ENCODE measurements at places on chromosomes 3 and 15.
A peak's percentile ranks its signal among the peaks of the same experiment; 100 is the strongest.

DNA sequence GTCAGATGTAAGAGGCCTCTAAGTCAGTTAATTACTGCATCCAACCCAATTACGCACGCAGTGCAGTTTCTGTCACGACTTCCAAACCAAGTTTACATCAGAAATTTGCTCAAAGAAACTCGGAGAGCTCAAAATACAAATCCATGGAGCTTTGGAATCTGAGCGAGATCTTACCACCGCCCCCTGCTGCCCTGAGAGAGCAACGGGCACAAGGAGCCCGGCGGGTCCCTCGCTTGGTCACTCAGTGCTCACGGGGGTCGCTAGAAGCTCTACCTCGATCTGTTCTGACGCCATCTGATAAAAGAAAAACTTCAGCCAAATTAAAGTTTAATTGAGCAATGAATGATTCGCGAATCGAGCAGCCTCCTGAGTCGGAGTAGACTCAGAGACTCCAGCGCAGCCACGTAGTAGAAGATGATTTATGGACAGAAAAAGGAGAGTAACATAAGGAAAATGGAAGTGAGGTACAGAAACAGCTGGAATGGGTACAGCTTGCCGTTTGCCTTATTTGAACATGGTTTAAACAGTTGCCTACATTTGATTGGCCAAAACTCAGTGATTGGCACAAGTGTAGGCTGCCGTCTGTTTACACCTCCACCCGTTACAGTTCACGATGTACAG lies 232.7 kb upstream of the ATP10A start:
- DNase-seq = no peak

DNA sequence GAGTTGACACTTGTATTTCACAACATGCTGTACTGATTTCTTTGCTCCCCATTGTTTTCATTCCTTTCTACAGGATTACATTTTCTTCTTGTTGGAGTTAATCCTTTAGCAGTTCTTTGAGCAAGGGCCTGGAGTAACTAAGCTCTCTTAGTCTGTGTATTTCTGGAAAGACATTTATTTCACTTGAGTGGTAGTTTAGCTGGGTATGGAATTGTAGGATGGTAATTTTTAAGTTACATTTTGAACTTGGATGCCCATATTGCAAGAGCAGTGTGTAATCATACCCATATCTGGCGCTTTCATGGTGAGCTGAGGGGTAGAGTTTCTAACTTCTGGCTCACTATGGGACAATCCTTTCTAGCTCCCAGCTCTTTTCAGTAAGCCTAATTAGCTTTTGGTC lies 74.6 kb downstream of the SLC6A11 start:
- DNase-seq = no peak

DNA sequence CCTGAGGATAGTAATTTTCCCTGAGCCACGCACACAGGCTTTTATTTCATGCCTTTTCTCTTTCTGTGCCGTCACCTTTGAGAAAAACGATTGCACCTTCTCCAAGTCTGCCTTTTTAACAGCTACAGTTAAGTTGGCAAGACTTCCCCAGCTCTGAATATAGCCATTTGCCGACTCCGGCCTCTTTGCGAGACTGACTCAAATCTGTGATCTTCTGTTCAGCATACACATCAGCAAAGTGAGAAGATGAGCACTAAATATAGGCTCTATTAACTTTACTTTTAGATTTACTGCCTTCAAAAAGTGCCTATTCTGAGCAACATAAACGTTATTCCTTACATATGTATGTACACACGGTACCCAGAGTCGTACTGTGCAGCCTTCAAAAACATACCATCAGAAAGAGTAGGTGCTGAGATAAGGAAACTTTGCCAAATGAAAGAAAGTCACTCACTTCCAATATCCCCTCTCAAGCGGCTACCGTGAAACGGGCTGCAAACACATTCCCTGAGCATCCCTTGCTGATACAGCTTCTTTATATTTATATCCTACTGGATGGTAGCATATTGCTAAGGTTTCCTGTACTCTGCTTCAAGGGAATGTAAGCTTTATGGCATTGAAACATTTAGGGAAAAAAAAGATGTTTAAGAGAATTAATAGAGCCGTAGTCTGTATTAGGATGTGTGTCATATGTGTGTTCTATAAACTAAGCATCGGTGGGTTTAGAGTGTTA lies 283.3 kb upstream of the TPRG1 start:
- no peak for DNase-seq

GRCh38 chr3:150519026-150519425 lies 27.3 kb downstream of the SERP1 start:
- no peak for DNase-seq

DNA sequence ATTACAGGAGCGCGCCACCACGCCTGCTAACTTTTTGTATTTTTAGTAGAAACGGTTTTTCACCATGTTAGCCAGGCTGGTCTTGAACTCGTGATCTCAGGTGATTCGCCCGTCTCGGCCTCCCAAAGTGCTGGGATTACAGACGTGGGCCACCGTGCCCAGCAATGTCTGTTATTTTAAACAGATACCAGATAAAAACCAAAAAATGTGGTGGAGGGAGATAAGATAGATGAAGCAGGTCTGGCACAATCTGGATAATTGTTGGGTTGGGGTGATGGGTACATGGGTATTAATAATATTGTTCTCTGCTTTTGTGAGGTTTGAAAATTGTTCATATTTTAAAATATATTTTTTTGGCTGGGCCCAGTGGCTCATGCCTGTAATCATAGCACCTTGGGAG lies 4.7 kb downstream of the RNF111 start:
- no peak for DNase-seq

DNA sequence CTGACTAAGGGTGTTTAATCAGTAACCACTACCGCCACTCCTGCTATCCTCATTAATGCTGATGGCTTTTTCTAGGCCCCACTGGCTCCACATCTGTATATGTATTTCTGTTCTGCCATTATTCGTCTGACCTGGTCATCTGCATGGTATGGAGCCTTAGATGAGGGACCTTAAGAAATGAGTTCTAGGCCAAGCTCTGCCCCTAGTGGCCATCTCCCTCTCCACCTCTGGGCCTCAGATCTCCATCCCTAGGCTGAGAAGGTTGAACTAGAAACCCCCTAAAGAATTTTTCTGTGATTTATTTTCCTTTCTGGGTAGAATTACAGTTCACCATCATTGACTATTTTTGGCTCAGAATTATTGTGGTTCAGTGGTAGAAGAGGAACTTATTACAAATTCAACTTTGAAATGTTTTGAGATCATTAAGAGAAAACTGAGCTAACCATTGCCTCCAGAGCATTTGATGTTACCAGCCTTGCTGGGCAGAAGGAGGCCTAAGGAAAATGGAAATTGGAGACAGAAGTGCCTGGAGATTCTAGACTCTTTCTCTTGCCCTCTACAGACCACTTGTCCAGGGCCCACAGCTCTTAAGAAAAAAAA lies 325.2 kb upstream of the NR2E3 start:
- no peak for DNase-seq

GRCh38 chr15:58147171-58147611 lies 9.0 kb downstream of the AQP9 start:
- DNase-seq = no peak

DNA sequence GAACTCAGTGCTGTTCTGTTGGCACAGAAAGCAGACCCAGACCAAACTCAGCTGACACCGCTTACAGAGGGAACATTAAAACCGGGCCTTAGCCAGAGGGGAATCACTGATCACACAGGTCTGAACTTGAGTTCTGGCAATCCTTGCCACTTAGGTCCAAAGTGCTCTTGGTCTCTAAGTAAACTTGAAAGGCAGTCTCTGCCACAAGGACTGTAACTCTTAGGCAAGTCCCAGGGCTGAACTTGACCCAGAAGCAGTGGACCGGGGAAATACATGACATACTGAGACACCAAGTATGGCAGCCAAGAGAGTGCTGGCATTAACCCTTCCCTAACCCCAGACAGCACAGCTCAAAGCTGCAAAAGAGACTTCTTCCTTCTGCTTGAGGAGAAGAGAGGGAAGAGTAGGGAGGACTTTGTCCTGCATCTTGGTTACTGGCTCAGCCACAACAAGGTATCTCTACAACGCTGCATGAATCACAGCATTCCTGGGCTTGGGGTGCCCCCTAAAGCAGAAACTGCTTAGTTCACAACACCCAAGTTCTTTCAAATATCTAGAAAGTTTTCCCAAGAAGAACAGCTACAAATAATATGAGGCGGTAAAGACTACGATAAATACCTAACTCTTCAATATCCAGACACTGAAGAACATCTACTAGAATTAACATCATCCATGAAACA lies 32.5 kb downstream of the NAALADL2 start:
- DNase-seq = no peak

DNA sequence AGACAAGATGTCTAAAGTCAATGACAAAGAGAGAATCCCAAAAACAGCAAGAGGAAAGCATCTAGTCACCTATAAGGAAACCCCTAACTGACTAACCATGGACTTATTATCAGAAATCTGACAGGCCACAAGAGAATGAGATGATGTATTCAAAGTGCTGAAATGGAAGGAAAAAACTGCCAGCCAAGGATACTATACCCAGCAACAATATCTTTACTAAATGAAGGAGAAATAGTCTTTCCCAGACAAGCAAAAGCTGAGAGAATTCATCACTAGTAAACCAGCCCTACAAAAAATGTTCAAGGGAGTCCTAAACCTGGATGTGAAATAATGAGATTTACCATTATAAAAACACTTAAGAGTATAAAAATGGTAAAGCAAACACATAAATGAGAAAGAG lies 128.0 kb downstream of the SATB1 start:
- DNase-seq = no peak

- no peak for DNase-seq
Observed at GRCh38 chr3:165884518-165884917, 47.3 kb upstream of the BCHE start.

- DNase-seq = no peak
Observed at GRCh38 chr3:11145888-11146287, 8.4 kb upstream of the HRH1 start.

DNA sequence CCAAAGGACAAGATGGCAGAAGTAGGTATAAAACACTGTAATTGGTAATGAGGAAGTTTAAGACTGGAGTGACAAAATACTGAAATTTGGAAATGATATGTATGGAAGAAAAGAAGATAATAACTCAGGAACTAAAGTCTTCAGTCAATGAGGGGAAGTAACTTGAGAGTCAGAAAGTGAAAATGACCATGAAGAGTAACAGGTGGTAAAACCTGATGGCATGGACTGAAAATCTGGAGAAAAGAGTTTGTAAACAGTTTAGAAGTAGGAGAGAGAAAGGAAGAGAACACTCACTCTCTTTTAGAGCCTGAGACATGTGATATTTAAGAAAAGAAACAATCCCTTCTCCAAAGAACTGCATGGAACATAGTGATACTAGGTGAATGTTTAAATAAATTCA lies 387.9 kb downstream of the PYDC2 start:
- DNase-seq = no peak

- DNase-seq = no peak
Observed at GRCh38 chr3:25423780-25424588, 4.1 kb upstream of the RARB start.

DNA sequence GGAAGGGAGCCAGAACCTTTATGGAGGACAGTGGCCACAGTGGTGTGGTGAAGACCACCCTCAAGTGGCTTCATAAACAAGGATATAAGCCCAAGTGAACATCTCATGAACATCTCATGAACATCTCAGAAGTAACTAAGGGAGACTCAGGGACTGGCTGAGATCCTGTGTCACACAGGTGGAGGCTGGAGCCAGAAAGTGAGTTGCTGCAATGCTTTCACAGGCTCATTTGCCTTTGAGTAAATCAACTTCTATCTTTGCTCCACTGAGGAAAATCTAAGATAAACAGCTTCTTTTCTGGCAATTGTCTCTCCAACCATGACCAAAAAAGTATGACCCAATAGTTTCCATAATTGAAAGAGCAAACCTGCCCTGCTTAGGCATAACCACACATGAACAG lies 152.9 kb downstream of the CADPS start:
- DNase-seq = no peak

DNA sequence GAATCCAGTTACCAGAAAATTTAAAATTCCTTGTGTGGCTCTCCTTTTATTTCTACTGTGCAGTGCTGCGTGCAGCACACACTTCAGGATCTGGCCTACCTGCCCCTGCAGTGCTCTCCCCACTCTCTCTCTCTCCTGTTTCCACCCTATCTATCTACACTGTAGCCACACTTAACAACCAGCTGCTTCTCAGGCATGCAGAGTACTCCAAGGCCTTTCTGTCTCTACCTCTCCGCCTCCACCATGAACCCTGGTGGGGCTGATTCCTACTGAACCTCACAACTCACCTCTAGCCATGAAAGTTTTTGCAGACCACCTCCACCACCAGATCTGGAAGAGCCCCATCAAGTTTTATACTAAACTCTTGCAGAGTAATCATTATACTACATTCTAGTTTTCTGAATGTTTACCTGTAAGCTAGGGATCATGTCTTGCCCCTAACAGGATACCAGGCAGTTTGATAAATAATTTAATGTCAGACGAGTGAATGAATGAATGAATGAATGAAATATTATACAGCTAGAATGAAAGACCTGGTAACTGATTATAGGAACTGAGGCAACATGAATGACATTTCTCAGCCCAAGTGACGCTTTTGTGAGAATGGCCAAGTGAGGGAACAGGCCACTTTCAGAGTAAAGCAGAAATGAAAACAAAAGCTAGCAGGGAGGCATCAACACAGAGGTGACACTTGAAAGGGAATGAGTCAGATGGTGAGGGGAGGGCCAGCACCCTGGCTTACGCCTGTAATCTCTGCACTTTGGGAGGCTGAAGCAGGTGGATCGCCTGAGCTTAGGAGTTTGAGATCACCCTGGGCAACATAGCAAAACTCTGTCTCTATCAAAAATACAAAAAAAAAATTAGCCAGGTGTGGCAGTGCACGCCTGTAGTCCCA lies 363.5 kb downstream of the FOXP1 start:
- DNase-seq = peak; percentile 50

DNA sequence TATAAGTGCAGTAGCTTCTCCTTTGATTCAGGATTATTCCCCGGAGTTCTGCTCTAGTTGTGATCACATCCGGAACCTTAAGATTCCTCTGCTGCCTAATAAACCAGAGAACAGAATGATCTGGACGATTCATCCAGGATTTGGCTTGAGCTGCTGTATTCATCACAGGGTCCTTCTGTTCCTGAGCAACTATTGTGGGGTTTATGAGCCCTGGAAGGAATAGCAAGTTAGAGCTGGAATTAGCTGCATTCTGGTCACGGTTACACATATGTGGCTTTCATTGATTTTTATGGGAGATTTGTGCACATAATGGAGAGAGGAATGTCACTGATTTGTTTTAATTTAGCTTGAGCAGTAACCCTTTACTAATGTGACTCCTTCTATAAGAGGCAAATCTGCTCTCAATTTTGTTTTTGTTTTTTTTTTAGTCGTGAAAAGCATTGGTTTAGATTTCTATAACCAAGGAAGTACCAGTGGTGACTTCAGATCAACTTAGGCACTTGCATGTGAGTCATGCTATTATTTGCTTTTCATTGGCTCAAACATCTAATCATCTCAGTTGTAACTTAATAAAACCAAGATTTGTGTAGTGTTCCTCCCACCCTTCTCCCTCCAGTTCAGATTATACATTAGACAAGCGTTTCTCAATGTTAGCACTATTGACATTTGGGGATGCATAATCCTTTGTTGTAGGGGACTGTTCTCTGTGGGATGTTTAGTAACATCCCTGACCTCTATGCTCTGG lies 148.5 kb downstream of the OTOL1 start:
- DNase-seq = no peak
